ENCODE measurements at places on chromosomes 2 and 18.

- no peak for DNase-seq
Measured at GRCh38 chr2:113215056-113215455, 41.3 kb downstream of the PSD4 start.

GRCh38 chr2:95076705-95077529, 44.7 kb downstream of the MRPS5 start:
- peak; percentile 25 for DNase-seq

DNA sequence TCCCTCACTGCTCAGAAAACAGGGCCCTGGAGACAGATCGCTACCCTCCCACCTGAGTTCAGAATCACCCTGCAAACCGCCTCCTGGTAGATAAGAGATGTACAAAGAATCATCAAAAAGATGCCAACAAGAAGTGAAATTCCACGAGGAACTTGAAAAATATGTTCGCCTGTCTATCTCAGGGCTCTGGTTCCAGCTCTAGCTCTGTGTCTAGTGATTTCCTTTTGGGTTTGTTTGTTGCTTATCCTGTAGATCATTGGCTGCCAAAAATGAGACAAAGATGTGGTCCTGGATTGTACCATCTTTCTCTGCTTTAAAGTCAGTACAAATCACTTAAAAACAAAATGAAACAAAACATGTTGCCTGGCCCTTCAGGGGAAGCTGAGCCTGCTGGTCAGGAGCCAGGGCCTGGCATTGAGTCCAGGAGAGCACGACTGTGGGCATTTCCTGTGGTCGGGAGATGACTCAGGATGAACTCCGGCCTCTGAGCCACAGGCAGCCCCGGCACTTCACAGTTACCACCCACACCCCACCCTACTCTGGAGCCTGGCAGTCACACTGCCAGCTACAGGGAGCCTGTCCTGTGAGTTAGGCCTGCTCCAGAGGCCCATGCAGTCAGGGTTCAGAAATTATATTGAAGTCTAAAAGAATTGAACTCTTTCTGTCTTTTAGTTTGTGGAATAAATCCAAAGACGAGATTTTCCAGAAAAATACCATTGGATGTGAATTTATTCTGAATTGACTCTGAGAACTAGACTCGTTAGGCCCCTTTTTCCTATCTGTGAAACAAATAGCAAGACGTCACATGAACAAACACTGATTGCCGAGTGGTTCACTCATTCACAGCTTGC, 8.0 kb upstream of the ITGB6 start:
- peak; percentile 98 for DNase-seq

- no peak for DNase-seq
Measured at GRCh38 chr18:60193780-60194179, 178.8 kb downstream of the MC4R start.

GRCh38 chr2:24576146-24576545, 85.1 kb downstream of the NCOA1 start:
- DNase-seq: no peak

DNA sequence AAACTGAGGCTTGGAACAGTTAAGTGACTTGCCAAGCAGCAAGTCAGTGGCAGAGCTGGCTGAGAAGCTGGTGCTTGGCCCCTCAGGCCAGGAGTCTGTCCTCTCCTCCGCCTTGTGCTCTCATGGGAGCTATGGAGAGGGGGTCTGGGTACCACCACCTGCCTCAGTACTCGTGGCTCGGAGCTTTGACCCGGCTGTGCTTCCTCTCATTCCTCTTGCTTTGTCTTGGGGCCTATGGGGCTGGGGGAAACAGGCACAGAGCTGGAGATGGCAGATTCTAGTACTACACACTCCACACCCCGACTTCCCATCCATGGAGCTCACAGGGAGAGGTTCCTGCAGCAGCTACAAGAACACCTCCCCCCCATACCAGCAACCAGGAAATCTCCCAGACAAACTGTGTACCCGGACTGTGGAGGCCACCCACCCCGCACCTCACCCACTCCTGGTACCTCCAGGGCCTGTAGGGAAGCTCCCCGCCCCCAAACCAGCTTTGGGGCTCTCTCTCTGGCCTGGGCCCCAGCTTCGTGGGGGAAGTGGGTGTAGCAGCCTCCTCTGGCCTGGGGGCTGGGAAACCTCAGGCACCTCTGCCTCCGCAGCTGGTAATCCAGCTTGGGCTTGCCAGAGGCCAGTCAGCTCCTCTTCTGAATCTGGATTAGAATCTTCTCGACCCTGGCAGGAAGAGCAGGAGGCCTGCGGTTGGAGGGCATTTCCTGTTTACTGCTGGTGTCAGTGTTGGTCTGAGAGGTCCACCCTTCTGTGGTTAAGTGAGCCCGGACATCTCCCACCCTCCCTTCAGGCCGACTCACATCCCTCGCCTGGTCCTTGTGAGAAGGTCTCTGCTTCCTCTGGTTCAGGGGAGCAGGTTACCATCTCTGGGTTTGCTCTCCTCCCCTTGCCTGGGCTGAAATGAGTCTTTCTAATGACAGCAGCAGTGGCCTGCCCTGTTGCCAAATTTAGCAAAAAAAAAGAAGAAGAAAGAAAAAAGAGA, 22.3 kb upstream of the RHOB start:
- peak; percentile 86 for DNase-seq

GRCh38 chr2:96097951-96098823, 18.2 kb downstream of the ADRA2B start:
- DNase-seq: no peak

- no peak for DNase-seq
Measured at GRCh38 chr18:35469725-35470124, 28.0 kb downstream of the INO80C start.

- DNase-seq: no peak
Measured at GRCh38 chr2:100563407-100564247, 834 bp downstream of the PDCL3 start.

DNA sequence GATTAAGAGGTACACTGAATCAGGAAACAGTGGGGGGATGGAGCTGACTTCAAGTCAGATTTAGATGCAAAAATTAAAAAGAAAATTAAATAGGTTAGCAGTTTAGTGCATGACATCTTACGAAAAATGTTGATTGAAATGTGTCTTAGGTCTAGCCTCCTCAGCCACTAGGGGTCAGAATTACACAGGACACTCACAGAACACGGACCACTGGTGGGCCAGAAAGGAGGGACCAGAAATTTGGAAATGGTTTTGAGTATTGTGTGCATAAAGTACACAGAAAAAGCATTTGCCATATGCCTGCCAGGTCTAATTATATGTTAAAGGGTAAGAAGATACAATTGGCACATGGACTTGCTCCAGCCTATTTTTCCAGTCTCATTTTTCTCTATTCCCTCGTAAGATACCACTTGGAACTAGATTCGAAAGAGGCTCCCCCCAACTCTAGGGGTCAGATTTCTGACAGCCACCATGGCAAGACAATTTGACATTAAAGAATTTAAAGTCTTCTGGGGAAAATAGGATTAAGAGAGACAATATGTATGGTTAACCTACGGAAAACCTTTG, 550.2 kb upstream of the SETBP1 start:
- DNase-seq: peak; percentile 25

- DNase-seq: no peak
Measured at GRCh38 chr2:230090967-230091366, 22.2 kb upstream of the SLC16A14 start.

GRCh38 chr18:75062297-75062886, 146.5 kb downstream of the PTGR3 start:
- DNase-seq: no peak

DNA sequence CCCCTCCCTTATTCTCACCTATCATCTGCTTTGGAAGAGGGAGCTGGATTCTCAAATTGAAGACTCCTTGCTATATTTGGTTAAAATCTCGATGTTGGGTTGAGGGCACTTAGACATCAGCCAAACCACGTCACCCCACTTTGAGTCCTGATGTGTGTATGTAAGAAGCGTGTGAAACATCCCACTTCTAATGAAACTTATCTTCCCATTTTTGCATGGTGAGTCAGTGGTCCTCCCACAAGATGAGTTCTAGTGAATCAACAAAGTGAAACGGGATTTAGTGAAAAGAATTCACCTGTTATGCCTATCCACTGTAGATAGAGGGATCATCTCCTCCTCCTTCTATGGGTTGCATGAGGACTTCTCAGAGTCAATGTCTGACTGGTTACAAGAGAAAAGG, 51.4 kb upstream of the SPRED2 start:
- no peak for DNase-seq

DNA sequence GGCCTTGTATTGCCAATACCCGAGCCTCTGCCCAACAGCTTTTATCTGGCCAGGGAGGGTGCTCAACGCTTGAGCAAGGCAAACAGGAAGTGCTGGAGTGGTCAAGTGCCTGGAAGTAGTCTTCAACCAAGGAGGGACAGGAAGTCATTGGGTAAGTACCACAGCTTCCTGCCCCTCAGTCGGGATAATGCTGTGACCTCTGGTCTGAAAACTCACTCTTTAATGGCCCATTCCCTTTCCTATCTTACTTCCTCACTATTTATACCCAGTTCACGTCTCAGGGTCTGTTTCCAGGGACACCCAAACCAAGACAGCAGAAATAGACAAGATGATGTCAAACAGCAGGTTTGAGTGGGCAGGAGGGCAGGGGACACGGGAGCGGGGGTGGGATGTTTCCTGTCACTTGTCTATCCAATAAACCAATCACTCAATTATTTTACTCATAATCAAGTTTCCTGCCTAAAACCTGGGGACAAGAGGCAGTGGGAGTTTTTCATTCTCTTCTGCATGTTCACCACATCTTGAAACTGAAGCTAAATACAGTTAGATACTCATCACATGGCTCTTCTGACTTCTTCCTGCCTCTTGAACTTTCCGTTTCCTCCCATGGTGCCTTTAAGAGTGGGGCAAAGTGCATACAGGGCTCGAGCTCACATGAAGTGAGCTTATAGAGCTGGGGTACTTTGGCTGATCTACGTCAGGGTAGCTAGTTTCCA, 68.9 kb upstream of the CAB39 start:
- DNase-seq: no peak

GRCh38 chr2:47072018-47072691, 83.0 kb downstream of the STPG4 start:
- DNase-seq: peak; percentile 98

GRCh38 chr2:49794396-49794795, 640.1 kb upstream of the FSHR start:
- no peak for DNase-seq

GRCh38 chr18:59748628-59749360, 51.6 kb upstream of the CCBE1 start:
- DNase-seq: peak; percentile 94

GRCh38 chr2:62774555-62775366, 69.2 kb downstream of the EHBP1 start:
- DNase-seq: peak; percentile 43

- DNase-seq: peak; percentile 61
Measured at GRCh38 chr18:35334821-35335220, 9.4 kb downstream of the ZNF24 start.

DNA sequence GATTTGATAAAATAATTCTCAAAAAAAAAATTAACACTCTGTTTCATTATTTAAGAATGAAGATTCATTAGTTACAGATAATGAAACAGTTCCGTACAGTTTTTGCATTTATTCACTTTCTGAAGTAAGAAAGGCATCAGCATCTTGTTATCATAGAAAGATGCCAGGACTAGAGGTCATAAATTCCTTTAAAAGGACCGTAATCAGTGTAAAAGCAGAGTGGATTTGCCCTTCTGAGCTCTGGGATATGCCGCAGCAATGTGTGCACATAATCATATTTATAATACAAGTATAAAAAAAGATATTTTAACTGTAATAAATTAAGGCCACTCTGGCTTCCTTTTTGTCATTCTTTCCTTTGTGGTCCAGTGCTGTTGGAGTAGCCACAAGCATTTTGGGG, 37.5 kb upstream of the COL5A2 start:
- DNase-seq: no peak

DNA sequence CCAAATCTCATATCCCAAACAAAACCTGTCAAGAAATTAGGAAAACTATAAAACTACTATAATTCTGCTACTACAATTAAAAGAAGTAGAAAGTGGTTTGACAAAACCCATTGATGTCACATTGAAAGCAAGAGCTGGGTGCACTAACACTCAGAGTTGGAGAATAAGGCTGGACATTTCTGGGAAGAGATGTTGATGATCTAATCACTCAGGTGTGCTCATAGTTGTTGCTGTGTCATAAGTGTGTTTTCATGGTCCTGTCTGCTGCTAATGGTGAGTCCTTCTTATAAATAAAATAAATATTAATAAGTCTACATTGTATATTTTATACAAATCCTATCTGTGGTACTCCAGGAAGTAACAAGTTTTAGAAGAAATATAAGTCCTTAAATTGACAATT, 168.2 kb upstream of the LRP1B start:
- no peak for DNase-seq

GRCh38 chr2:238569507-238570195, 142.9 kb downstream of the ASB1 start:
- DNase-seq: no peak
